CD4-positive, alpha-beta T cell treated with Interleukin-12 subunit alpha and Interleukin-12 subunit beta, for 1 hour (primary cell): ENCODE measurements at places on chromosomes 2 and 18.
A peak's percentile ranks its signal among the peaks of the same experiment; 100 is the strongest.

- DNase-seq: no peak
These were observed 8.0 kb upstream of the PTPN4 start for GRCh38 chr2:119751706-119752105.

DNA sequence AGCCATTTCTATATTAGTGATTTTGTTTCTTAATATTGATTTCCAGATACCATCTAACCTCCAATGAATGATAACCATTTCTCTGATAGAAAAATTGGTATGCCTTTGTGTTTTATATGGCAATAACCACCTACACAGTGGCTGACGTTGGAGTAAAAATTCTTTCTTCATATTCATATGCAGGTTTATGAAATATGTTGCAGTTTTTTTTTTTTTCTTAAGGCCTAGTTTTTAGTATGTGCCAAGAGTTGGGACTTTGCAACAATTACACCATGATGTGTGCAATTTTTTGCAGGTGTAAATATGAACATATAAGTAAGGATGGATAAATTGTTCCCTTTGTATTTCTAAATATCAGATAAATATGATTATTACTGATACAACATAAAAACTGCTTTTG, 163.2 kb upstream of the MYO3B start:
- no peak for DNase-seq

DNA sequence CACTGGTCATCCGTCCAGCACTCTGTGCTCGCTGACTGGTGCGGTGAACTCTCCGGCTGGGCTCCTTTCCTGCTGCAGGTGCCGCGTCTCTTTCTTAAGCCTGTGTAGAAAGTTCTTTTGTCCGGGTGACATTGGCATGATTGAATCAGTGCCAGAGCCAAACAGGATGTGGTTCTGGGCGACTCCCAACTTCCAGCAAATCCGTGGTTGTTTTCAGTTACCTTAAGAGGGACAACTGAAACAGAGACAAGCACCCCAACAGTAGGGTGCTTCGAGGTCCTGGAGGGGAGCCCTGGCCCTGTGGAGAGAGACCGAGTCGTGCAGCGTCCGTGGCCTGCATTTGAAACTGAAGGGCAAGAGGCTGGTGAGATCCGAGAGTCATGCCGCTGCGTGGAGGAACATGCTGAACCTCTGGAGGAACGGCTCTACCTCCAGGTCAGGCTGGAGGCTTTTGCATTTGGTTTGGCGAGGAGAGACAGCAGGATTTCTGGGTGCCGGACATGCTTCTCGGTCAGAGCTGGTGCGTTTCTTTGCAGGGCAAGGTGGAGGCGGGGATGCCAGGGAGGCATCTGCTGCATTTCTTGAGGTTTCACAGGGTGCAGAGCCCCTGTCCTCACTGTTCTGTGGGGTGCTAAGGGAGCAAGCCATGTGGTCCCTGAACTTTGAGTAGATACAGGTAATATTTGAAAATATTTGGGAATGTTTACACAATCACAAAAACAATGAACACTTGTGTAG, 26.8 kb downstream of the SH3BP4 start:
- no peak for DNase-seq

- no peak for DNase-seq
These were observed 20.1 kb downstream of the ST8SIA5 start for GRCh38 chr18:46736736-46737135.

DNA sequence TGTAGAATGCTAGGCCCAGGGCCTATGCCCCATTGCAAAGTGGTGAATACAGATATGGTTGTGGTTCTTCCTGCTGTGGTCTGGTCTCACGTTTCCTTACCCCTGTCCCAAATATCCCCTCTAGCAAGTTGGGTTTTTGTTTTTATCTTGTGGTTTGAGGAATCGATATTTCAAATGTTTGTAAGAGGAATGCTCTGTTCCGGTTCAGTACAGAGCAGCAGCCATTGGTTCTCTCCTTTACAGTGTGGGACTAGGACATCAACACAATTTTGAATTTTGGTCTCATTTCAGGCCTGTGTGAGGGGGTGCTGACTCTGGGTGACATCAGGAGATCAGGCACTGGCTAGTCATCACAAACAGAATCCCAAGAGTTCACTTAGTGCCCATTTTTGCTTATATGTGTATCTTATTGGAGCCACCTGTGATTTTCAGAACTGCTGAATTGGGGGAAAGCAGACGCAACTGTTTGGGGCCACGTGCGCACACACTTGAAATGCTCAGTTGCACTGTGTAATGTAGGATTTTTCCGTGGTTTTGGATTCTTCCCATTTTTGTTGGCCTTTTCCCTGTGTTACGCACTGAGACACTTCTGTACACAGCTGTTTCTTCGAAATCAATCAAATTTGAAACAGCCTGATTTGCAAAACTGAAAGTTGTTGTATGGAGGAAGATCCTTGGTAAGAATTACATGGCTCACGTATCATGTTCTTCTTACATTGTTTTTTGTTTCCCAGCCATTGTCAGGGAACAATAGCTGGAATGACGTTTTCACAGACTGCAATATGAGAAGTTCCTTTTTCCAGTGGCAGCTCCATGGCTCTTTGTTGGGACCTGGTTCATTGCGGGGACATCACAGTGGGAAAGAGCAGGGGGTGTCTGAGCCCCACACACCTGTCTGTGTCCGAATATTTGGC, 8.6 kb downstream of the SH3BP4 start:
- DNase-seq: no peak

DNA sequence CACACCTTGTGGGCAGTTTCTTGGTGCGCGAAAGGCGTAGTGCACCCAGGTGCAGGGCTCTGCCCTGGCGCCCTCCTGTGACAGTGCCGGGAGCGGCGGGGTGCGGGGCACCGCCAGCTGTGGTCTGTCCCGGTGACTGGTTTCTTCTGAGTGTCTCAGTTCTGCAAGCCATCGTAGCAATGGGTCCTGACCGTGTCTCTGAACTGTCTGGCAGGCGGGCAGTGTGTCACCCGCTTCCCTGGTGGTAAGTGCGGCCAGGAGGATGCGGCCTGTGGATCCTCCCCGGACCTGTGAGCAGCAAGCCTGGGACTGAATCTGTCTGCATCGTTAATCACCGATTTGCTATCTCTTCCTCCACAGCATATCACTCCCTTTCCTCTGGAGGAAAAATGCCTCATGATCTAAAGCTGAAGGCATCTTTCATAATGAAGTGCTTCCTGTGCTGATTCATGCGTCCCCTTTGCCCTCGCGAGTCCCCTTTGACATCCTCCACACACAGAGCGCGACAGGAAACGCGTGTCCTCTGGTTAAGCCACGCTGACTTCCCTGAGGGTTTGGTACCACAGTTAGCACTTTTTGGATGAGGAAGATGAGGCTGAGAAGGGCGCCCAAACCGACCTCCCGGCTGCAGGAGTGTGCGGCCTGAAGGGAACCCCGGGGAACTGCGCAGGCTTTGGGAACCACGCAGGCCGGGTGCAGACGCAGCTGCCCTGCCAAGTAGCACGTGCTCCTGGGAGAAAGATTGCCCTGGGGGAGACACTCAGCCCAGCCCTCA, 416.0 kb upstream of the HS6ST1 start:
- no peak for DNase-seq

- no peak for DNase-seq
These were observed 58.0 kb upstream of the EDAR start for GRCh38 chr2:109046925-109047508.

GRCh38 chr18:23127090-23127489, 8.2 kb upstream of the CABLES1 start:
- DNase-seq: no peak

DNA sequence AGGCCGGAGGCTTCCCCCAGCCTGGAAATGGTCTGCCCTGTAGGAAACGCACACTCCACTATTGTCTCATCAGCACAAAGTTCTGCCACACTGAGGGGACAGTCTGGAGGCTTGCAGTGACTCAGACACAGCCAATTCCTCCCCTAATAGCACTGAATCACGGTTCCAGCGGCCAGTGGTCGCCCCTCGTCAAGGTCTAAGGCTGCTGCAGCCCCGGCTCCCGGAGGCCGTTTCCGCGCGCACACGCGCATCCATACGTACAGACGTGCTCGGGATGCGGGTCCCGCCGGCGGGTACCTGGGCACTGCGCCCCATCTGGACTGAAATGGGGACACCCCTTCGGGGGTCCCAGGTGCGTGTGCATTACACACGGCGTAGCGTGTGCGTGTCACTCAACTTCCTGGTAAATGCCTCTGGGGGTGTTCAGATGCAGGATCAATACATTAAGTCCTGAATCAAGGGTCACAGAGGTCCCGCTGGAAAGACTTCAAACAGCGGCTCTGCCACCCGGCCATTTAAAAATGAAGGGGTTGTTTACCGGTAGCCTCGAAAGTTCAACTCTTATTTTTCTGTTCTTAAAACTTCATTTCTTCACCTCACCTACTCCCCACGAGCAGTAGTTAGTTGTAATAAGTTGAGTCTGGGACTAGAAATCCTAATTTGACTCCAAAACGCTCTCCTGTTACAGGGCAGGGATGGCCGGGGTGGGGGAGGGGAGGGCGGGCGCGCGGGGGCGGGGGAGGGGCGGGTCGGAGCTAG, 572 bp upstream of the ZNF516 start:
- DNase-seq: peak; percentile 26

- DNase-seq: no peak
These were observed 334.0 kb downstream of the SOCS6 start for GRCh38 chr18:70622622-70623419.

DNA sequence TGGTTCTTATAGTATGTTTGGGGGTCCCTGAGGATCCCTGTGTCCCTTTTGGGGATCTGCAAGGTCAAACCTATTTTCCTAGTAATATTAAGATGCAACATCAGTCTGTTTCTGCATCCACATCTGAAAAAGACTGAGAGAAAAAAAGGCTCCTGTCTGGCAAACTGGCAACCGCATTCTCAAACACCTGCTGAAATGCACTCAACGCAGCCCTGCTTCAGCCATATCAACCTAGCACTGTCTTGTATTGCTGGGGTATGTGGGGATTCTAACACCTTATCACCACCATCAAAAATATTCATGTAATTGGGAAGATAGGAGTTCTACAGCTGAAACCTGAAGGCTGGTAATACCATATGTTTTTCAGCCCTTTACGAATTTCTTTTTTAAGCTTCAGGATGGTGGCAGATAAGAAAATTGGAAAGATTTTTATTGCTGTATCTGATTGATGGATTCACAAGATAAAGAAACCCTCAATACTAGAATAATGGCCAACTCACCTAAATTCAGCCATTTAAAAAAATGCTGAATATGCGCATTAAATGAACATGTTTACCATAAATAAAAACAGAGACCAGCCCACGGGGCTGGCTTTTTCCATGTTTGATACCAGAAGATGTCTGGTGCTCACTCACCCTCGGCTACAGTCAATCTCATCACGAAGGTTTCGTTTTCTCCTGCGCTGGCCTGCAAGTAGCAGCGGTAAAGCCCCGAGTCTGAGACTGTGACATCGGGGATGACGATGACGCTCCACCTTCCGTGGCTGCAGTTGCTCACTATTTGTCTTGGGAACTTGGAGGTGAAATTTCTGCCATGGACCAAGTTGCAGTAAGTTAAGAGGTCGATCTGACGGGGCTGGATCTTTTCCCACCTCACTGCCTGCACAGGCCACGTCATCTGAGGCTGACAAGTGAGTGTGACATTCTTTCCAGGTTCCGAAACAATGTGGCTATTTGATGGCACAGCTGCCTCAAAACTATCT, 52.3 kb downstream of the CD226 start:
- peak; percentile 63 for DNase-seq

DNA sequence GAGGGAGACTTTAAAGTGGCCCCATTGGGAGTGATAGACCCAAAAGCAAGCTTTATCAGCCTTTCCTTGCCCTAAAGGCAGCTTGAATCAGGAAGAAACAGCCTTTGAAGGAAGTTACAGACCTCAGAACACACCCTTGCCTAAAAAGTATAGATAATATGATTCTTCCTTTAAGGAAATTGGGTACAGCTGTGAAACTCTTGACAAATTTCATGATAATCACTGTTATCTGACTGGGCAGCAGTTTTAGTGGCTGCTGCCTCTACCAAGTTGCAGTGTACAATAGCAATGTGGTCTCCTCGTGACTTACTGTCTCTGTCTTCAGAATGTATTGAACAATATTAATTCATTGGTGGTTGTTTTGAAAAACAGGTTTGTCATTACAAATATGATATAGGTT, 16.7 kb downstream of the HOXD1 start:
- no peak for DNase-seq

DNA sequence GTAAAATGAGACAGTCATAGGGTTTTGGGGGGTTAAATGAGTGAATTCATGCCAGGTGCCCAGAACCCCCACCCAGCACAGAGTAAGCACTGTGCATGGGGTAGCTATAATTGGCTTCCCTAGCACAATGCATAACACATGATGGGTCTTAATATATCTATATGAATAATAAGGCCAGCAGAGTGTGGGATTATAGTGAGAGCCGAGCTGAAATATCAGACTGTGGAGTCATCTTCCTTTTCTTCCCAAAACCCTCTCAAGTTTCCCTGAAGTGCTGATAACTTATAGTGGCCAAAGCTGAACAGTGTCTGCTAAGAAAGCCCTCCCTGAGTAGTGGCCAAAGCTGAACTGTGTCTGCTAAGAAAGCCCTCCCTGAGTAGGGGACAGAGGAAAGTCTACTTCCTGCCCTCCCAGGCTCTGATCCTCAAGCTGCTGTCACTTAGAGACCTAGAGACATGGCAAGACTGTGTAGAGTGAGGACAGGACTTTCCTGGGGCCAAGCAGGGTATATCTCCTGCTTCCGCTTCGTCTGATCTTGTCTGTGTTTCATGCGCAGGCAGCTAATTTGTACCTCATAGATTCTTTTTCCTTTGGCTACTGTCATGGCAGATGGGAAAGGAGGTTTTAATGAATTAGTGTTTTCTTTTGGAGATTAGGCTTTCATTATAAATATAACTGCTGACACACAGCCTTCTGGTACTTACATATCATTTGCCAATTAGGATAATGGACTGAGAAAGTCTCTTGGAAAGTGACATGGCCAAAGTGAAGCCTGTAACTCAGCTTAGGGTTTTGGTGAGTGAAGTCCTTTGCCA, 94.9 kb downstream of the FHOD3 start:
- DNase-seq: no peak

- no peak for DNase-seq
These were observed 8.8 kb upstream of the DSG1 start for GRCh38 chr18:31309115-31309514.

DNA sequence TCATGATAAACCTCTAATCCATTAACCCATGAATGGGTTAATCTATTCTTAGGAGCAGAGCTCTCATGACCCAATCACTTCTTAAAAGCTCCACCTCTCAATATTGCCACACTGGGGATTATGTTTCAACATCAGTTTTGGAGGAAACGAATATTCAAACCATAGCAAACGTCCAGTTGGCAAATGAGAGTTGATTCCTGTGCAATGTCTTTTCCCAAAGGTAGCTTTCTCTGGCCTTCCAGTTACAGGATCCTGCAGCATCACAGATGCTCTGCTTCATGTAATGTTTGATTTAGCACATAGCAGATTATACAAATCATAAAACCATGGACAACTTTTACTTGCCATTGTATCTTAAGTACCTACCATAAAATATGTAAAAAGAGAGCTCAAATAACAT, 481.0 kb downstream of the TNS1 start:
- DNase-seq: no peak

GRCh38 chr18:77529492-77530176, 280.0 kb downstream of the GALR1 start:
- no peak for DNase-seq

- no peak for DNase-seq
These were observed 22.1 kb downstream of the DSG3 start for GRCh38 chr18:31469629-31470028.
